NCI-H446 treated with DMSO at 0.1 percent for 48 hours (cell line): ENCODE measurements at places on chromosomes 1 and 21.
A peak's percentile ranks its signal among the peaks of the same experiment; 100 is the strongest.

DNA sequence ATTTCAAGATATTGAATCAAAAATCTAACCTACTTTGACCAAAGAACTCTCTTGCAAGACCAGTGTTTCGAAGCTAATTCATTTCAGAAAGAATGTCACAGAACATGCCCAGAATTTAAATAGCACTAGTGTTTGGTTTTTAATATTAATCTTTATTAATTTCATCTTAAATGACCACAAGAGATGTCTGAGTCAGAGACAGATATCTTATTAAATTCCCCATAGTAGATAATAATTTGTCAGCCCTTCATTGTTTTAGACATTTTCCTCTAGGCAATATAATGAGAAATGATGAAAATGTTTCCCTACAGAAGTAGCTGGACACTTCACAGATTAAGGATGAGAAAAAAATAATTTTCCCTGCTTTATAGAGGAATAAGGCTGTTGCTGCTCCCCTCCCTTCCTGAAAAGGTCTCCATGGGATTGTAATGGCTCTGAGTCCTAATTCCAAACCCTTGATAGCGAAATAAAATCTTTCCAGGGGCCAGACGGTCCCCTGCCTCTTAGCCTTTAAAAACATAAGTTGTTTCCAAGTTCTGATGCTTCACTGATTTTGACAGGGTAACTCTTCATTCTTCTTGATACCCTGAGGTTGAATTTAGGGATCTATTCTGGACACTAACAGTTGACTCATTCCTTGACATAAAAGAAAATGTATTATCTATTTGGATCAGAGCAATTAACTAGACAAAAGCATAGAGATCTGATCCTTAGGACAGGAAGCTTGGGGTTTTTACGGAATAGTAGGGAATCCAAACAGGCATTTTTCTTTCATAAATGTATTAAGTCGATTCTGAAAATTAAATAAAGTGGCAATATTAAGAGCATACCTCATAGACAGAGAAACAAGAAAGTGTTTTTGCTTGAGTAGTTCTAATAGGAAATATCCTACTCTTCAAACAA is 820.8 kb downstream of the BRINP3 start:
- DNase-seq, result no peak

GRCh38 chr1:47669081-47669585 is 231.3 kb downstream of the FOXD2 start:
- DNase-seq, result no peak

GRCh38 chr1:63506782-63507181 is 16.2 kb downstream of the ITGB3BP start:
- no peak for DNase-seq

GRCh38 chr1:159752135-159752580 is 28.6 kb upstream of the DUSP23 start:
- no peak for DNase-seq

GRCh38 chr1:210857146-210857663 is 276.7 kb downstream of the KCNH1 start:
- DNase-seq, result no peak

DNA sequence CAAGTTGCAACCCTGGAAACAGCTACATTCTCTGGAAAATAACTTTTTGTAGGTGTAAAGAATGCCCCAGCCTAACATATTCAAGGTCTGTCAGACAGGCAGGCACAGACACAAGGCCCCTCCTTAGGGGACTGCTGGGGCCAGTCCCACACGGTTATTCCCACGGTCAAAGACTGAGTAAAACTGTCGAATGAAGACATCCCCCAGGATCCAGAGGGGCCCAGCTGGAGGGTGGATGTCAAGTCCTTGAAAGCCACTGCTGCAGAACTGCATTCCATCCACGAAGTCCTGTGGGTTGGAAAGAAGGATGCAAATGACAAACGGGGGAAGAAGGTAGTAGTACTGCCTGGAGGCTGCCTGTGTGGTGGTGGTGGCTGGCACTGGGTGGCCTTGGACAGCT is 6.9 kb upstream of the RAB7B start:
- no peak for DNase-seq

GRCh38 chr1:193019442-193020026 is 39.6 kb downstream of the UCHL5 start:
- DNase-seq, result peak; percentile 30

- DNase-seq, result peak; percentile 85
Measured at GRCh38 chr1:70672442-70672888, 261.4 kb downstream of the CTH start.

GRCh38 chr1:118184739-118185083 is 317 bp downstream of the SPAG17 start:
- DNase-seq, result no peak

DNA sequence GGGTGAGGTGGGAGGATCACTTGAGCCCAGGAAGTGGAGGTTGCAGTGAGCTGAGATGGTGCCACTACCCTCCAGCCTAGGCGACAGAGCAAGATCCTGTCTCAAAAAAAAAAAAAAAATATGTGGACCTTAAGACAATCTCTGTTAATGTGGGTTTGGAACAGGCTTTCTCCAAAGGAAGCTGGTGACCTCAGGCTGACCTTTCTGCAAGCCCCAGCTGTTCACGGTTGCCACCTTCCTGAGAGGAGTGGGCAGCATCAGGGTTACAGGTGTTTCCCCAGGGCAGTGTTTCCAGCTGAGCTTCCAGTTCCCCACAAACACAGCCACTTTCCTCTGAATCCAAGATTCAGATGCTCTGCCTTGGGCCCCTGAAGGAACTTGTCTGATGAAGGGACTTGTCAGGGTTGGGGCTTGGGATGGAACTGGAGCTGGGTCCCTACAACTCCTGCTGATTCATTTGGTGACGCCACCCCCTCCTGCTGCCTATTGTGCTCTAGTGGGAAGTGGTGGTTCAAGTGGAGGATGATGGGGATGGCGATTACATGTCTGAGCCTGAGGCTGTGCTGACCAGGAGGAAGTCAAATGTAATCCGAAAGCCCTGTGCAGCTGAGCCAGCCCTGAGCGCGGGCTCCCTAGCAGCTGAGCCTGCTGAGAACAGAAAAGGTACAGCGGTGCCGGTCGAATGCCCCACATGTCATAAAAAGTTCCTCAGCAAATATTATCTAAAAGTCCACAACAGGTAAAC is 1.9 kb downstream of the ZBTB48 start:
- DNase-seq, result no peak

DNA sequence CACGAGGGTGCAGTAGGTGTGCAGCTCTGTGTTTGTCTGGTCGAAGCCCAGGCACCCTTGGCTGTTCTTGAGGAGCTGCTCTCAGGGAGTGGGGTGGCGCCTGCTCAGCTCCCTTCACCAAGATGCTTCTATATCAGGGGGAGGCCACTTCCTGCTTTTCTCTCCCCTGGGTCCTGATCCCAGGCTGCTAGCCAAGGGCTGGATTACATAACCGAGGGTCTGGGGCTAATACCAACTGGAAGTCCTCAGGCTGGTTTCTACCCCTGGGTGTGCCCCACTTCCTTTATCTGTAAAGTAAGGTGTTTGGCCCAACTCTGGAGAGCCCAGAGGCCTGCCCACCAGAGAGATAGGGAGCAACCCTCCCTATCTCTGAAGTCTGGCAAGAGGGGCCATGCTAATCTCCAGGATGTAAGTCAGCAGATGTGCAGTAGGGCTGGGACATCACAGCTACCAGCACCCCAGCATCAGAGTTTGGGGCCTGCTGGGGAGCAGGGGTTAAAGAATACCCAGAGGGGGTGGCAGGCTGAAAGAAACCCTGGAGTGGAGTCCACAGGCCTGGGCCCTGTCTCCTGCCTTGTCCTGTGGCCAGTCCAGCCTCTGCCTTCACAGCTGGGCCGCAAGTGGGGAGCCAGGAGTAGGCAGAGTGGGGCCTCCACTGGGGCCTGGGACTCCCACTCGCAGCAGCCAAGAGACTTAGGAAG is 2.1 kb downstream of the SELENBP1 start:
- no peak for DNase-seq

DNA sequence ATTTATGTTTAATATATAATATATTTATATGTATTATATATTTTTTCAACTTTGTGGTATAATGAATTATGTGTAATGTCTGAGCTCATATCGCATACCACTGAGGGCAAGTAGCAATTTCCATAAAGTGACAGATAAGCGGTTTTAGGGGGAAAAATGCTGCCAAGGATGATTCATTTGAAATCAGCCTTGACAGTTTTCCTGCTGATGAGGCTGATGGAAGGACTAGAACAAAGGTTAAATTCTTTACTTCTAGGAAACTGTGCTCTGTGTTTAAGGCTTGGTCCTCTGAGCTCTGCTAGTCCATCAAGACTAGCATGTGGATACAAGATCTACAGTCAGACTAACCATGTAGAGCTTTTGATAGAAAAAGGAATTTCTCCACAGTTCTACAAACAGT is 19.3 kb upstream of the DDAH1 start:
- DNase-seq, result no peak

- DNase-seq, result no peak
Measured at GRCh38 chr1:155012026-155012546, 9.5 kb downstream of the ZBTB7B start.

- no peak for DNase-seq
Measured at GRCh38 chr1:30046751-30047150, 676.6 kb downstream of the MATN1 start.

GRCh38 chr1:245241526-245242130 is 86.8 kb downstream of the KIF26B start:
- no peak for DNase-seq
